Gastrocnemius medialis (tissue), 4 donors: ENCODE measurements at places on chromosomes 2 and 18. TPM values are rescaled to one million over a fixed set of nuclear protein-coding genes. Genes with fewer than 3 reads are reported as not detected.

- DNase-seq: no peak
Observed at GRCh38 chr2:145379934-145380333, 860.0 kb upstream of the ZEB2 start.

GRCh38 chr18:76354348-76354747 is 140.7 kb downstream of the ZNF516 start:
- no peak for DNase-seq

DNA sequence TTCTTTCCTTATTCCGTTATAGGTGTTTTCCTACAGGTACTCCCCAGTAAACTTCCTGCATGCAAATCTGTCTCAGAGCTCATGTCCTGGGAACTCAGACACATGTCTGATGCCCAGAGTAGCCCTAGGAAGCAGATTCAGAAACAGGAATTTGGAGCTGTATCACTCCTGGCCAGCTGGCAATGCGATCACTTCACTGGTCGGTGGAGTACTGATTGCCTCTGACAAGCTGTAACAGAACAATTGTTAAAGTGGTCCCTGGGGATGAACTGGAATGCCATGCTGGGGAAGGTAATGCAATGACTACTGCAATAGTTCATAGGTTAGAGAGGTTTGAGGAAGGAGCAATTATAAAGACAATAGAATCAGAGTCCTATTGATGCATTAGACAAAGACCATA is 131.6 kb upstream of the DOCK10 start:
- DNase-seq: no peak

GRCh38 chr18:7303316-7304060 is 72.6 kb downstream of the LRRC30 start:
- DNase-seq: no peak

The DNER gene
- total RNA-seq: 2.6 TPM

The SERPINB5 gene
- not detected for total RNA-seq

The SCN1A gene
- not detected for total RNA-seq

The SPDYA gene
- total RNA-seq: not detected

The HOXD9 gene
- total RNA-seq: 0.33 TPM
